ENCODE measurements at places on chromosomes 2 and 18. TPM values are rescaled to one million over a fixed set of nuclear protein-coding genes. Genes with fewer than 3 reads are reported as not detected.

- DNase-seq: no peak
Measured at GRCh38 chr2:60445684-60446179, 107.7 kb downstream of the BCL11A start.

- DNase-seq: no peak
Measured at GRCh38 chr2:8364668-8365067, 317.2 kb upstream of the ID2 start.

The IMPA2 gene
- total RNA-seq: 379 TPM

DNA sequence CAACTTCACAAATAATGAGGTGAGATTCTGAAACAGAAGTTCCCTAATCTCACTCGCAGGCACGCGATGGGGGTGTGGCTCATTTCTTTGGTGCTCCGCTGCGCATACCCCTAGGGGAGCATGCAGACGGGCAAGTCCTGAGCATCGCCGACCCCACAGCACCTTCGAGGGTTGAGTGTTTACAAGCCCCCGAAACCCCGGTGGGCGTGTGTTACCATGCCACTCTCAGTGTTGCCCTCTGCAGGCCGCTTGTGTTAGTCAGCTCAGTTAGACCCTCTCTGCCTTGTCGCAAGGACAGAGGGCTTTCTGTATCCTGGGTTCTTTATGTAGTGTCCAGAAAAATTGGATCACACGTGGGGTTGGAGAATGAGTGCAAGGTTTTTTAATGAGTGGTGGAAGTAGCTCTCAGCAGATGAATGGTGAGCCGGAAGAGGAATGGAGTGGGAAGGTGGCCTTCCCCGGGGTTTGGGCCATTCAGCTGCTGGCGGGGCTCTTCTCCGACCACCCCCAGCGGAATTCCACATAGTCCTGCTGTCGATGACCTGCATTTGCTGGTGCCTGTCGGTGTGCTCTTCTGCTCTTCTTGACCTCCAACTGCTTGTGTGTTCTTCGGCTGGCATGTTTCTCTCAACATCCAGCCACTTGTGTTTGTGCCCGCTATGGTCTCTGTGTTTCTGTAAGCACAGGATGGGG, 191.3 kb downstream of the RPRM start:
- DNase-seq: peak; percentile 16

The ZEB2 gene
- 1.2 TPM for total RNA-seq

DNA sequence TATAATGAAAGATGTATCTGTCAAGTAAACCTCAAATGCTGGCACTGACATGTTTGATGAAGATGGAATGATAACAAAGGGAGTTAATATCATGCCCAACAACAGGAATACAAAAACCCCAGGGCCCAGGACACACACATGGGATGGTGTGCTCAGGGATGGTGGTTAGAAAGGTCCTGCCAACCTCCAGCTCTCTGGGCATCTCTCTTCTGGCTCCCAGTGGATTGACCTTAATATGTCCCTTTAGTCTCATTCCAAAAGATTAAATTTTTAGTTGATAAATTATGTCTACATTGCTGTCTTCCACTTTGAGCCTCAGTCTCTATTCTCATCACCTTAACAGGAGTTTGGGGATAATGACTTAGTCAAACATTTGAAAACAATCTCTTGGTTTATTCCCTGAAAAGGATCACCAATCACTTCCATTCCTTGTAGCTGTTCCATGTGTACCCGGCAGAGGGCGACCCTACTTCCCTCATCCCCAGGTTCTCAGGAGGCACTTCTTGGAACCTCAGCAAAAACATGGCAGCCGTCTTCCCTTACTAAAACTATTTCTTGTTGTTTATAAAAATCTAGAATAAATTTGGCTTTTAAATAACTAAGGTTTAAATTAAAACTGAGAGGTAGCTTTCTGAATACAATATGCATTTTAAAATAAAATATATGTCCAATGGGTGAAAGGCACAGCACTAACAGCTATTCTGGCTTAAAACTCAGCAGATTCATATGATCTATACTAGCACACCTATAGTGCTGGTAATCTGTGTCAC, 29.6 kb downstream of the MCEE start:
- DNase-seq: peak; percentile 26

The TSPYL6 gene
- total RNA-seq: not detected

GRCh38 chr2:92072461-92073035, 2798.7 kb upstream of the TEKT4 start:
- DNase-seq: no peak

DNA sequence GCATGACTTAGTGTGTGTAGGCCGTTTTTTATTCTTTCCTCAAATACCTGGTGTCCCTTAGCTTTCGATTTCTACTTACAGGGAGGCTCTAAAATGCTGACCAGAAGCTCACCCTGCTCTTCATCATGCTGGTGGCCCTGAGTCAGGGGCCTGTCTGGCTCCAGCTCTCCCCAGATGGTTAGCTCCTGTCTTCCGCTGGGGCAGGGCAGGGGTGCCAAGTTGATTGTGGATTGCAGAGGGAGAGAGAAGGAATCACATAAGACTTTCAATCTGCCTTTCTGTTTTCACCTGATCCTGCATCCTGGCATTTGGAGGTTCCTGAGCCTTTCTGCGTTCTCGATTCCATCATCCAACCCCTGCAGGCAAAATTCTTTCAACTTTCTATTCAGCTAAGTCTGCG, 4.2 kb downstream of the CIB4 start:
- DNase-seq: no peak

The CIB4 gene
- not detected for total RNA-seq

DNA sequence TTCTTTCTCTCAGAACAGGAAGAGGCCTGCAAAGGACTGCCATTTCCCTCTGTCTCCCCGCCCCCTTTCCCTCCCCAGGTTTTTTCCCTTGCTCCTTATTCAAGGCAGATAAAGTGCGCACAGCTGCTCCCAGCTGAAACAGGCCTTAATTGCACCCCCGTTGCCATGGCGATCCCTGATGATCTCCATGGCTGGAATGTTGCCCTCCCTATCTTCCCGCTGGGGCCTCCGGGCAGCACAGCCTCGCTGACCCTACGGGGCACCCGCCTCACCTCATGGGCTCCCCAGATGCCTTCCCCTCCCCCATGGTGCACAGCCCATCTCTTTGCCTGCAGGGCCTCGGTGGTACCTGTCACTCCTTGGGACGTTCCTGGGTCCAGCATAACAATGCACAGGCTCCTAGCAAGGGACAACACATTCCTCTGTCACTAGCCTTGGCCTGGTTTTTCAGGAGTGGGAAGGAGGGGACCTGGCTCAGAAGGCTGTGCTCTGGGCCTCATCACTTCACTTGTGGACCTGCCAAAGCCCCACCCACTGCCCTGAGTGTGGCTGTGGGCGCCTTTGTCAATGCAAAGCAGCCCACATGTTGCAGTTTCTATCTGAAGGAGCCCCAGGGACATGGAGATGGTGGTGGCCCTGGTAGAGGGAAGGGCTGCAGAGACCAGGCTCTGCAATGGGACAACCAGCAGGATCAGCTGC, 115.0 kb downstream of the CELF4 start:
- DNase-seq: no peak

GRCh38 chr18:67385455-67385854, 131.1 kb downstream of the DSEL start:
- DNase-seq: peak; percentile 37

DNA sequence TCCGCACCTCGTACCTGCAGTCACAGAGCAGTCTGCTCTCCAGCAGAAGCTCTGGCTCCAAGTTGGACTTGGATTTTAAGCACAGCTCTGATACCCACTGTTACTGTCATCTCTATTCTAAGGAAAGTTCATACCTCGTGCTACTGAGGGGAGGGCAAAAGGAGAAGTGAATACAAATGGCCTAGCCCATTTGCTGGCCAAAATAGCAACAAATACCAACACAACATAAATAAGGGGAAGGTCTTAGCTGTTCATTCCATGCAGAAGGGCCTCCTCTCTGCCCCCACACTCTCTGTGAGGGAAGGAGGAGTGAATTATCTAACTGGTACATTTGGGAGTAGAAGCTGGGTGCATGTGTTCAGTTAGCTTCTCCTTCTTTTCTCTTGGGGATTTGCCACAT, 739.4 kb upstream of the RAB6C start:
- no peak for DNase-seq

- DNase-seq: peak; percentile 45
Measured at GRCh38 chr18:45197526-45197970, 417.7 kb upstream of the SLC14A2 start.

The IKZF2 gene
- 0.14 TPM for total RNA-seq

- DNase-seq: no peak
Measured at GRCh38 chr18:2884706-2885285, 38.0 kb downstream of the EMILIN2 start.

DNA sequence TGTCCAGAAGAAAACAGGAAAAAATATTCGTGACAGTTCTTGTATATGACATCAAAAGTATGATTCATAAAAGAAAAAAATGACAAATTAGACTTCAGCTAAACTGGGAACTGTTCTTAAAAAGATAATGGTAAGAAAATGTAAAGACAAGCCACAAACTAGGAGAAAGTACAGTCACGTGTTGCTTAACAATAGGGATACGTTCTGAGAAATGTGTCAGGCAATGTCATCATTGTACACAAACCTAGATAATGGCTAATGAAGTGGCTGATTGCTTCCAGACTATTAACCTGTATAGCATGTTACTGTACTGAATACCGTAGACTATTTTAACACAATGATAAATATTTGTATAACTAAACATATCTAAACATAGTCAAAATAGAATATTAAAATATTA, 35.9 kb upstream of the CTIF start:
- DNase-seq: no peak

- DNase-seq: no peak
Measured at GRCh38 chr2:224085811-224086210, 46.7 kb upstream of the SERPINE2 start.

GRCh38 chr2:210611466-210611865, 55.1 kb downstream of the CPS1 start:
- DNase-seq: no peak

GRCh38 chr2:208781166-208781565, 374.6 kb downstream of the PTH2R start:
- DNase-seq: no peak

The COLEC11 gene
- total RNA-seq: 5.2 TPM

GRCh38 chr18:46725310-46725709, 31.5 kb downstream of the ST8SIA5 start:
- DNase-seq: no peak

The TMEM247 gene
- total RNA-seq: not detected

DNA sequence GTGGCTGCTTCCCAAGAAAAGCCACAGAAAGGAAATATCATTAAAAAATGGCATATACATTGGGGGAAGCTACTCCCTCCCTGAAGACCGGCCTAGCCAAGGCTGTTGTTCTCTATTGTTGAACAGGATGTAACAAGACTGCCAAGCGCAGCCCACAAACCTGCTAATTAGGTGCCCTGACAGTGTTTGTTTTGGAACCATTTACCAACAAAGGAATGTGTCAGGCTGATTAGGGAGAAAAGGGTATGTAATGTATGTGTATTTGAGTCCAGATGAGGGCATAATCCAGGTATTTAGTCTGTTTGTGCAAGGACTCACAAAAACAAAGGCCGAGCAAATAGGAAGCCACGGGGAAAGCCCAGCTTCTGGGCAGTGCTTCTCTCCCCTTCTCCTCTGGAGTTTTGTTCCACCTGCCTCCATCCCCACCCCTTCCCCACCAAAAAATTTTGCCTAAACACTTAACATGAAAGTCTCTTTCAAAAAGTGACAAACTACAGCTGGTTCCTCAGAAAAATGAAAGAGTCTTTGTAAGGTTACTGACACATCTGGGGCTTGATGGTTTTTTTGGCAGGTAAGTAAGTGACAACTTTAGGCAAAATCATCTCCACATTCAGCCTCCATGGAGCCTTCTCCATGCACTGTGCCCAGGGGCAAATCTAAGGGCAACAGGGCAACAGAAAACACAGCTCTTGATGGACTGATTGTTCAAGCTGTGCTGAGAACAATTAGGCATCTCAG, 78.3 kb upstream of the FZD5 start:
- DNase-seq: peak; percentile 82

DNA sequence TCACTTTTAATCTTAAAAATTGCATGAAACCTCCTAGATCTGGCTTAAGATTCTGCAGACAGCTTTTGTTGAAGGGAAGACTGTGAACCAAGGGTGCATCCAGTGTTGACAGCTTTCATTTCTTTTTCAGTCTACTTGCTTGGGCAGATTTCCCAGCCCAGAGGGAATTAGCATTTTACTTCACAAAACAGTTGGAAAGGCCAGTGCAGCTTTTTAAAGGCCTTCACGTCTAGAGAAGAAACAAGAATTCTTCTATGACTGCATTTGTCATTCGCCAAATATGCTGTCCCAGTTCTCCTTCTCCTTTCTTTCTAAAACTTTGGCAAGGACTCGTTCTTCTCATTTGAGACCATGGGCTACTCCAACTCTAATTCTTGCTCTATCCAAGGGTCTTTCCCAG, 17.4 kb downstream of the NTSR2 start:
- no peak for DNase-seq

The AGAP1 gene
- 5.3 TPM for total RNA-seq

GRCh38 chr2:31053929-31054782, 84.1 kb downstream of the GALNT14 start:
- no peak for DNase-seq

GRCh38 chr2:232633413-232634205, at the start of gene EFHD1:
Gene EFHD1 (plus strand): TSS chr2:232633604. CDS start chr2:232633705, 101 bp downstream.
- peak; percentile 67 for DNase-seq

The RUFY4 gene
- total RNA-seq: not detected

The PSMA8 gene
- total RNA-seq: not detected

The KLF7 gene
- 5.5 TPM for total RNA-seq

DNA sequence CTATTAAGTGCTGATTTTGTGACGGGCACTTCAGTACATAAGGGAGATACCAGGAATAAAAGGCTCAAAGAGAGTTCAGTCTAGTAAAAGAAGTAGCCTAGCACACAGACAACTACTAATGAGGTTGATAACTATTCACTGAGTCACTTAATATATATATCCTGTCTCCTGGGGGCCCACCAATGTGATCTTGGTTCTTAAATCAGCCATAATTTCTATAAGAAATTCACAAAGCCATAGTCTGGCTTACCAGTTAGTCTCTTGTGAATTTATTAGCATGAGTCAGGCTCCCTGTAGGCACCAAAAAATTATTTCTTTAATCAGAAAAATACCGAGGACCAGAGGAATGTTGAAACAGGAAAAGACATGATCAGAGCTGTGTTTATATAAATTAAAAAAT, 10.4 kb downstream of the KCNE4 start:
- no peak for DNase-seq
